Liver (tissue), 10 donors: ENCODE measurements at places on chromosomes 2 and 18. TPM values are rescaled to one million over a fixed set of nuclear protein-coding genes. Genes with fewer than 3 reads are reported as not detected.

DNA sequence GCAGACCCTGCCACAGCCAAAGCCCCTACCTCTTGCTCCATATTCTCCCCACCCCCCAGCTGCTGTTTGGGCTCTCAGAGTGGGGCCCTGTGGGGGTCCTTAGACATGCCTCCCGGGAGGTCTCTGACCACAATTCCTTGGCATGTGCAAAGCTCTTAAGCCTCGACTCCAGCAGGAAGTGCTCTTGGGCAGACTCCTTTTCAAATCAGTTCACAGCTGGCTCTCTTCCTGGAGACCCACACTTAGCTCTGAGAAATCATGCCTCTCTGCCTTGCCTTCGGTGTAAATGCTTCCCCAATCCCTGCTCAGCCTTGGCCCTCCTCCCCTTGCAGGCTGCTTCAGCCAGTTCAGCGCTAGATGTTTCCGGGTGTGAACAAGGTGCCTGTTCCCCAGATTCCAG lies 46.9 kb downstream of the NGEF start:
- no peak for DNase-seq

- no peak for DNase-seq
These were observed 364.5 kb upstream of the LINC00305 start for GRCh38 chr18:64513401-64513800.

DNA sequence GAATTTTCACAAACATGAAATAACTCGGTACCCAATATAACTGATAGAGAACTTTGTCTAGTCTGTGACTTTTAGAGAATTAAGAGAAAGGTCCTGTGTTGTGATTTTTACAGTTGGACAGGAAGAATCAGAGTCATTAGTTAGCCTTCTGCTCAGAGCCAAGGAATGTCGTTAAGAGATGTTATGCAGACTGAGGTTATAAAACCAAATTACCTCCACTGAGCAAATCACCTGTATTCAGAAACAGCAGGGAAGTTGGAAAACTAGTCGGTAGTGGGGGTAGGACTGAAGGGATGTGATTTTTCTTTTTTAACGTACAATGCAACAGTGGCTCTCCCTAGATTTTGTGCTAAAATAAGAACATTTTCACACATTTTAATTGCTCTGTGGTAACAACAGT lies 18.5 kb downstream of the TANK start:
- DNase-seq, result no peak

- no peak for DNase-seq
These were observed 38.3 kb upstream of the GREB1L start for GRCh38 chr18:21203542-21204241.

DNA sequence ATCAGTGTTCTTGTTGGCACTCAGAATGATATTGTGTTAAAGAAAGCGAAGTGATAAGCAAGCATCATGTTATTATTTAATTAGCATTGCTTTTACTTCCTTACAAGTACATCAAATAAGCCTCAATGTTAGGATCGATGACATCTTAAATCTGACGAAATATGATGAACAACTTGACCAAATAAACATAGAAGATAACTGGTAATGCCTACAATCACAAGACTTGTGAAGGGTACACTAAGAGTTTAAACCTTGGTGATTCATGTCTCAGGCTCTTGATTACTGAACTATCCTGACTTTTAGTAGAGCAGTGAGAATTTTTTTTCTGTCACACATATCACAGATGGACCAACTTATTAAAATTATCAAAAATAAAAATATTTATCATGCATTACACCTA lies 500.8 kb upstream of the ZEB2 start:
- no peak for DNase-seq

DNA sequence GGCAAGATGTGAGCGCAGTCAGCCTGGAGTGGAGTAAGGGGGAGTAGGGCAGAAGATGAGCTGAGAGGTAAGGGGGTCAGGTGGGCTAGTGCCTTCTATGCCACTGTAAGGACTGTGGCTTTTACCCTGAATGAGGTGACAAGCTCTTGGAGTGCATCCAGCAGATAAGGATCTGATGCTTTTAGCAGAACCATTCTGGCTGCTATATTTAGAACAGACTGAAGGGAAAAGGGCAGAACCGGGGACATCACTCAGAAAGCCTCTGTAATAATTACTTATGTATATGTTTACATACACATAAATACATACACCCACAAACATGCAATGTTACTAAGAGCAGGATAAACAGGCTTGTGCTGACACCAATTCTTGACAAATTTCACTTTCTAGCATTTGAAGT lies 124.8 kb downstream of the DTNB start:
- no peak for DNase-seq

GRCh38 chr2:141323571-141323970 lies 807.2 kb downstream of the LRP1B start:
- DNase-seq, result no peak

Gene TGFA
- 1.4 TPM for total RNA-seq

Gene MYL12A
- total RNA-seq, result 178 TPM
